ENCODE measurements at places on chromosomes 12 and 14. TPM values are rescaled to one million over a fixed set of nuclear protein-coding genes. Genes with fewer than 3 reads are reported as not detected.

DNA sequence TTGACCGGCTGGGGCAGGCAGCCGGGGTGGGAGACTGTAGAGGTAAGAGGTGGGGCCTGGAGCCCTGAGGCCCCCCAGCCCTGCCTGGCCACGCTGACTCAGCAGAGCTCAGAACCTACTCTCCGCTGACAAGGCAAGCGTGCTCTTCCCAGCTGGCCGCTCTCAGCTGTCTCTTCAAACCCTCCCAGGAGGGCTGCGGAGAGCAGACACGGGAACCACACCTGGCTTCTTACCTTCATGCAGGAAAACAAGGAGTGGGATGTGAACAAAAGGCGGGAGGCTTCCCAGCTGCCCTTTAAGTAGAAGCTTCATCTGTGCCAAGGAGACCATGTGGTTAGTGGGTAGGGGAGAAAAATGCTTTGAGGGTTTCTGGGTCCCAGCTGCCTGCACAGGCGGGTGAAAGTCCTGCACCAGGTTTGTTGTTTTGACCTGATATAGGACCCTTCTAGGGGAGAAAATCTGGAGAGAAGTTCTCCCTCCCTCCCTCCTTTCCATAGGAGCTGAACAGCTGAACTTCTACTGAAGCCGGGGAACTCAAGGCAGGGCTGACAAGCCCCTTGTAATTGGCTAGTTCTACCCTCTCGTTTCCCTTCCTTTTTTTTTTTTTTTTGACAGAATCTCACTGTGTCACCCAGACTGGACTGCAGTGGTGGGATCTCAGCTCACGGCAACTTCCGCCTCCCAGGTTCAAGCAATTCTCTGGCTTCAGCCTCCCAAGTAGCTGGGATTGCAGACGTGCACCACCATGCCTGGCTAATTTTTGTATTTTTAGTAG is 12.8 kb upstream of the TESC start:
- DNase-seq: no peak

The RAD51B gene
- total RNA-seq: 11.9 TPM

- no peak for DNase-seq
Measured at GRCh38 chr14:39265033-39265432, 31.3 kb downstream of the MIA2 start.

The CAPZA3 gene
- not detected for total RNA-seq

The KERA gene
- not detected for total RNA-seq

- no peak for DNase-seq
Measured at GRCh38 chr14:29028973-29029582, 262.5 kb downstream of the FOXG1 start.

The CPSF6 gene
- 70.2 TPM for total RNA-seq

GRCh38 chr14:84760489-84761126 is 769.3 kb upstream of the FLRT2 start:
- no peak for DNase-seq

The TCTN1 gene
- 51.4 TPM for total RNA-seq

- DNase-seq: no peak
Measured at GRCh38 chr12:3177778-3178425, 100.7 kb downstream of the TSPAN9 start.

DNA sequence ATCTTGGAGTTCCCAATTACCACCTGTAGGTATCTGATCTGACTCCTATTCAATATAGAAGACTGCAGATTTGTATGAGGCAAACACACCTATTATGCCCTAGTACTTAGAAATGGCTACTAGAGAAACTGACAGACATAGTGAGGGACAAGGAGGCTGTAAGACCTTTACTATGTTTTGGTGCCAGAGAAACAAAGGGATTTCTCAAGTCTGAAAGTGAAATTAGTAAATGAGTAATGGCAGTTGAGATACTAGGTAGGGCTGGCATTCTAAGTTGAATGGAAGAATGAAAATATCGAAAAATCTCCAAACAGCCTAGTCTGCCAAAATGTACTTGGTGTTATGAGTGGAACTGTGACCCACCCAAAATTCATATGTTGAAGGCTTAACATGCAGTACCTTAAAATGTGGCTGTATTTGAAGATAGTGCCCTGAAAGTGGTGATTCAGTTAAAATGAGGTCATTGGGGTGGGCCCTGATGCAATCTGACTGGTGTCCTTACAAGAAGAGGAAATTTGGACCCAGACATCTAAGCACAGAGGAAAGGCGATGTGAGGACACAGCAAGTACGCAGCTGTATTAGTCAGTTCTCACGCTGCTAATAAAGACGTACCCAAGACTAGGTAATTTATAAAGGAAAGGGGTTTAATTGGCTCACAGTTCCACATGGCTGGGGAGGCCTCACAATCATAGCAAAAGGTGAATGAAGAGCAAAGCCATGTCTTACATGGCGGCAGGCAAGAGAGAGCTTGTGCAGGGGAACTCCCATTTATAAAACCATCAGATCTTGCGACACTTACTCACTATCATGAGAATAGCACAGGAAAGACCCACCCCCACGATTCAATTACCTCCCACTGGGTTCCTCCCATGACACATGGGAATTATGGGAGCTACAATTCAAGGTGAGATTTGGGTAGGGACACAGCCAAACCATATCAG is 127.0 kb downstream of the APAF1 start:
- DNase-seq: no peak

GRCh38 chr12:57816855-57817151 is 1.7 kb downstream of the AVIL start:
- DNase-seq: no peak

The TSHR gene
- total RNA-seq: not detected

Measured in osteocyte (in vitro differentiated cells).